Activated CD4-positive, alpha-beta T cell treated with anti-CD3 and anti-CD28 coated beads, Interleukin-2, Interleukin-6, amounts not matched to agents 100 ng/mL and 50 ng/mL, durations not matched to agents 16 hours and 8 hours (primary cell): ENCODE measurements at places on chromosomes 5 and 9.

DNA sequence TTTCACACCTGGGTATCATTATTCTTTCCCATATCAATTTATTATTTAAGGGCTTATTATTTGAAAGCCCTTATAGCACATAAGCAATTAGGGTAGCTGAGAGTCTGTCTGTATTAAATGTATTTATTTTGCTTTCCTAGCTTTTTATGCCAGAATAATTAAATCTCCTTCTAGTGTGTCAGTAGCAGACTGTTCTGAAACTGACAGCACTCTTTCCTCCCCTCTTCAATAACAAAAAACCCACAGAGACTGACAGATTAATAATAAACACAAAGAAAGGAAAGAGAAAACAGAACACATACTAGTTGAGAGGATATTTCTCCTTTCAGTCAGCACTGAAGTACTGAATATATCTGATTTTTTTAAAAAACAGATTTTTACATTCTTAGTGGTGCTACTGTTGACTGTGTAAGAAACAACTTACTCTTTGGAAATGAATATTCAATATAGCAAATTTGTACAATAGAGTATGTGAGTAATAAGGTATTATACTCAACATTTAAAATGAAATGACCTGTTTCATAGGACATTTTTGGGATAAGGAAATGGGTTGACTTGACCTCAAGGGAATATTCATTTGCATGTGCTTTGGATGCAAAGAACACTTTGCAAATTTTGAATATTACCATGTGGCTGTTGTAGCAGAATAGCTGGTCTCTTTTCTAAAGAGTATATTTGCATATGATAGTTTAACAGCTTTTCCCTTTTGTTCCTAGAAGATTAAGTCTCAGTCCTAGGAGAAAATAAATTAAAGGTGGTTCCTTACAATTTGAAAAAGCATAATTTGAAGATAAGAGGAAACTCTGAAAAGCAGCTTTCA, 208.3 kb downstream of the SPATA31D1 start:
- DNase-seq = no peak

DNA sequence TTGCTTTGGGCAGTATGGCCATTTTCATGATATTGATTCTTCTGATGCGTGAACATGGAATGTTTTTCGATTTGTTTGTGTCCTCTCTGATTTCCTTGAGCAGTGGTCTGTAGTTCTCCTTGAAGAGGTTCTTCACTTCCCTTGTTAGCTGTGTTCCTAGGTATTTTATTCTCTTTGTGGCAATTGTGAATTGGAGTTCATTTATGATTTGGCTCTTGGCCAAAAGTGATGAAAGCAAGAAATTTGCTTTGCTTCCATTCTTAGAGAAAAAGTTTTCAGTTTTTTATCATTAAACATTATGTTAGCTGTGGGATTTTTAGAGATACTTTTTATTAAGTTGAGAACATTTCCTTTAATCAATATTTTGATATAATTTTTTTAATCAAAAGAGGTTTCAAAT, 203.5 kb downstream of the TAF11L14 start:
- no peak for DNase-seq

DNA sequence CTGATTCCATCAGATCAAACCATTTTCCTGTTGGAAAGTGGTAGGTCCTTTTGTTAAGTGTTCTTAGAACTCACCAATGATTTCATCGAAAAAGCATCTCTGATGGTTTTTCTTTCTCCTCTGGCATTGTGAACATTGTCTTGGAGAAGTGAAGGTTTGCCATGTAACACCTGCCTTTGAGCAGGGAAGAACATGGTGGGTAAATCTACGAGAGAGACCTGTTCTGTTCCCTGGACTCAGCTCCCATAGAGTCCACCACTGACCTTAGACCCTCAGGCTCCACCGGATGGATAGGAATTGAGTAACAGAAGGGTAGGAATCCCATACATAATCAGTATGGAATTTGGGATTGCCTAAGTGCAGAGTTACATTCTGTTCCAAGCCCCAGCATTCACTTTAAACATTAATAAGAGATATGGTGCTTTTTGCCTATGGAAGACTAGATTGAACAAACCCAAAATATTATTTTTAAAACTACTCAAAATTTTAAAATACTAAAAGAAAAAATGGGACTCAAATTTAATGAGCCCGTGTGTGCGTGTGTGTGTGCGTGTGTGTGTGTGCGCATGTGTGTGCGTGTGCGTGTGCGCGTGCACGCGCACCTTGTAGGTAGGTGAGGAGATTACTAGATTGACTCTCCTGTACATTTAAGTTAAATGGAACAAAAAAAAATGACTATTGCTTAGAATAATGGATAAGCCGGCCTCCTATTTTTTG, 92.0 kb downstream of the C9orf152 start:
- DNase-seq = no peak

DNA sequence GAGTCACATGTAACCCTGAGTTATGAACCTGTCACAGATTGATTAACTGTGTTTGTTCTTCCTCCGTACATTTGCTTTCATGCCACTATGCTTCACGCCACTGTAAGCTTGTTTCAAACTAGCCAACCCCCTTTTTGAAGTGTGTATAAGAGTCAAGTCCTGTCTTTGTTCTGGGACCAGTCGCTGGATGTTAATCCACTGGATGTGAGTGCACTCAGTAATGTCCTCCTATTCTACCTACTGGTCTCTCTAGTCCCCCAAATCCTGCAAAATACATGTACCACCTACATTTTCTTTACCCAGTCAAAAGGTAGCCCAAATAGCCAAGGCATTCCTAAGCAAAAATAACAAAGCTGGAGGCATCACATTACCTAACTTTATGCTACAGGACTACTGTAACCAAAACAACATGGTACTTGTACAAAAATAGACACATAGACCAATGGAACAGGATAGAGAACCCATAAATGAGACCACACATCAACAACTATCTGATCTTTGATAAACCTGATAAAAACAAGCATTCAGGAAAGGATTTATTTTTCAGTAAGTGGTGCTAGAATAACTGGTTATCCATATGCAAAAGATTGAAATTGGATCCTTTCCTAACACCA, 1139.1 kb upstream of the SEMA6A start:
- no peak for DNase-seq
